NCI-H1930 (cell line): ENCODE measurements at places on chromosomes 5 and 9.

DNA sequence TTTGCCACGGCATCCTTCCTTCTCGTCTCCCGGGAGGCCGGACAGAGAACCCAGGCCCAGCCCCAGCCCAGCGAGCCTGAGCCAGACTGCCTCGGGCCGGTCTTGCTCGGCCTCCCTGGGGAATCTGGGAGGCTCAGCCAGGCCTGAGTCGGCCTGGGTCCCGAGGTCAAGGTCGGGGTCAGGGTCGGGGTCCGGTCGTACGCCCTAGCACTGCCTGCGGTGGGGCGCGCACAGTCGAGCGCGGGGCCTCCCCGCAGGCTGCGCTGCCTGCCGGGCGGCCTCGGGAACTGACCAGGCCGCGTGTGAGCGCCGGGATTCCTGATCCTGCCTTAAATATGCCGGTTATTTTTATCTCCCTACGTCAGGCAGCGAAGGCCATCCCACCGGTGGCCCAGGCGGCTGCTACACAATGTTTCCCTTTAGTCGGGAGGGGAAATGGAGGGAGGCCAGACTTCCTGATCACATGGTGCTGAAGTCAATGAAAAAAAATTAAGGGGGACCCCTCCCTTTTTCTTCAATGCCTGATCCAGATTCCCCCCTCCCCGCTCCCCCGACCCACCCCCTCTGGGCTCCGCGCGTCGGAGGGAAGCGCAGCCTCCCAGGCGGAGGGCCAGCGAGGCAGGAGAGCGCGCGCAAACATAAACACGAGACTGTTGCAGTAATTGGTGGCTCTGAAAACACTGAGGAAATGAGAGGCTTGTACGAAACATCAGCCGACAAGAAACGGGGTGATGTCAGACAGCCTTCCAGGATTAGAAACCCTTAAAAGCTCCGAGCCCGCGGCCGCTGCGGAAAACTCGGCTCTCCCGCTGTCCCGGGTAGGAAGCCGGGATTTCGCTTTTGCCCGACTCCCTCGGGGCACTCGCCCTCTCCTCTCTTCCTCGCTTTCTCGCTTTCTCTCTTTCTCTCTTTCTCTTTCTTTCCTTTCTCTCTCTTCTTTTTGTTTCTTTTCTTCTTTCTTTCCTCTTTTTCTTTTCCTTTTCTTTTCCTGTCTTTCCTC lies 148.2 kb upstream of the KLF4 start:
- DNase-seq = no peak

GRCh38 chr5:146785065-146785464 lies 93.5 kb downstream of the PPP2R2B start:
- no peak for DNase-seq

DNA sequence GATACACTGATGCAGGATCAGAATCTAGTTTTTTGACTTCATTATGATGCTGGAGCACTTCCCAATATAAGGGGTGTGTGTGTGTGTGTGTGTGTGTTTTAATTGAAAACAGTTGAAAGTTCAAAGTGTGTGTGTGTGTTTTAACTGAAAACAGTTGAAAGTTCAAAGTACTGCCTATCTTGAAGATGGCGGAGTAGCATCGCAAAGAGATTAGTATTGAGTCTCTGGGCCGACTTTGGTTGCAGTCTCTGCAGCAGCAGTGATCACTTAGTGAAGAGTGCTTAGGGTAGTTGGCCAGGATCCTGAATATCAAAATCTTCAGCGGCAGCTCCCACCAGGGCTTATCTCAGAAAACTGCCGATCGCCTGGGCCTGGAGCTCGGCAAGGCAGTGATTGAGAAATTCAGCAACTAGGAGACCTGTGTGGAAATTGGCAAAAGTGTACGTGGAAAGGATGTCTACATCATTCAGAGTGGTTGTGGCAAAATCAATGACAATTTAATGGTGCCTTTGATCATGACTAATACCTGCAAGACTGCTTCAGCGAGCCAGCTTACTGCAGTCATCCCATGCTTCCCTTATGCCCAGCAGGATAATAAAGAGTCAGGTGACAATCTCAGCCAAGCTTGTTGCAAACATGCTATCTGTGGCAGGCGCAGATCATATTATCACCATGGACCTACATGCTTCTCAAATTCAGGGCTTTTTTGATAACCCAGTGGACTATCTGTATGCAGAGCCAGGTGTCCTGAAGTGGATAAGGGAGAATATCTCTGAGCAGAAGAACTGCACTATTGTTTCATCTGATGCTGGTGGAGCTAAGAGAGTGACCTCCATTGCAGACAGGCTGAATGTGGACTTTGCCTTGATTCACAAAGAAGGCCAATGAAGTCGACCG lies 7.3 kb upstream of the SCAI start:
- no peak for DNase-seq

DNA sequence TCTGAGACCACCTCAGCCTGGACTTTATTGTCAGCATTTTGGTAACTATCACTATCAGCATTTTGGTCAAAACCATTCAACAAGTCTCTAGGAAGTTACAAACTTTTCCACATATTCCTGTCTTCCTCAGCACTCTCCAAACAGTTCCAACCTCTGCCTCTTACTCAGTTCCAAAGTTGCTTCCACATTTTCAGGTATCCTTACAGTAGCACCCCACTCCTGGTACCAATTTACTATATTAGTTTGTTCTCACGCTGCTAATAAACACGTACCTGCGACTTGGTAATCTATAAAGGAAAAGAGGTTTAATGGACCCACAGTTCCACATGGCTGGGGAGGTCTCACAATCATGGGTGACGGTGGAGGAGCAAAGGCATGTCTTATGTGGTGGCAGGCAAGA lies 551.3 kb downstream of the DMRTA1 start:
- DNase-seq = no peak

DNA sequence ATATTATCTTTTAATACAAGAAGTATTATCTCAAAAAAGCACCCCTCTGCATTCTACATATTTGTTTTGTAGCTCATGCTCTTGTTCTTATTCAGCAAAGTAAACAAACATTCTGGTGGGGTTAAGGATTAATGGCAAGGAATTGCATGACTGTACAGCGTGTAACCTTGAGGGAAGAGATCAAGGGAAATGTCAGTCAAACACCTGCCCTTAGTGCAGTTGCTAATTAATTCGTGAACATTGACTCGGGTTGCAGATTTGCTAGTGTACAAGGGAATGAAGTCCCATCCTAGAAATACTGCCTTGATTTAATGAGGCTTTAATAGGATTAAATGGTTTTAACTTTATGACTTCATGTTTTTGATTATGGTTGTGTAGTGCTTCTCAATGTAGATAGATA lies 1758.1 kb downstream of the MAT2B start:
- DNase-seq = no peak

- no peak for DNase-seq
These were observed 24.2 kb downstream of the SERINC5 start for GRCh38 chr5:80231693-80232092.

GRCh38 chr9:130445268-130445983 lies 665 bp downstream of the ASS1 start:
- DNase-seq = no peak

- DNase-seq = no peak
These were observed 305.6 kb downstream of the NR2F1-AS1 start for GRCh38 chr5:93275376-93275775.

DNA sequence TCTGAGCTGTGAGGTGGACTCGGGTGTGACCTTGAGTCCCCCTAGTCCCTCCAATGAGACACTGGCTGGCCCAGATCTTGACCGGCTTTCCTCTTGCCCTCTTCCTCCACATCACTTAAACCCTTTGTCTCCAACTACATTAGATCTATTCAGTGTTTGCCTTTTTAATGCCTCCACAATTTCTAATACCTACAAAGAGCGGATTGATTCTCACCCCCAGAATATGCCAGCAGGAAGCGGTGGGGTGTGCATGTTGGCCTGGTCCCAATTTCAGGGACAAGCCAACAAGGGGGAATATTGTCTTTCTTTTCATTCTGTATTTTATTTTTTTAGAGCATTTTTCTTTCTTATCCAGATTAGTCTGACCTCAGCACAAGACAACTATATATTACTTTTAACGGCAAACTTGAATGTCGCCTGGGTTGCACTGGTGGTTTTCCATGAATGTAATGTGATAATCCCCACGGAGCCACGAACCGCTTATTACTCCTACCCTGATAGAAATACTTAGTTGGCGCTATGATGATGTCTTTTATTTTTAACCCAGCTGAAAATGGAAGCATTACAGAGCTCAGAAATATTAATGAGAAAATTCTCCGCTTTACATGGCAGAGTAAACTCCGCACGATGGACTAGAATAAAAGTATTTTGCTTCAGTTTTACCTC lies 68.5 kb upstream of the MYO10 start:
- DNase-seq = no peak

GRCh38 chr5:155936520-155937406 lies 390.2 kb upstream of the SGCD start:
- DNase-seq = no peak

DNA sequence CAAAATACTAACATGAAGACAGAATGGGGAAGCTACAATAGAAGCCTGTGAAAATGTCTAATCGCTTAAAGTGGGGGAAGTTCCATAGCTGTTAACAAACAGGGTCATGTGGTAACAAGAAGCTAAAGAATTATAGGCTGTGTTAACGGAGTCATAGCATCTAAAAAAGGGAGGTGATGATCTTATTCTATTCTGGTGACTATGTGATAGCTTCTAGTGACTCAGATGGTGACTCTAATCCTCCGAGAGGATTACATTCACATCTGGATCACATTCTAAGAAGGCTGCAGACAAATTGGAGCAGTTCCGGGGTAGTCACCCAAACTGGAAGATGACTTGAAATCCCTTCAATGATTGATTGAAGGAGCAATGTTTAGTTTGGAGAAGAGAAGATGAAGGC lies 142.1 kb downstream of the LIFR start:
- no peak for DNase-seq
